GM13976 (cell line): ENCODE measurements at places on chromosomes 6 and 20.
A peak's percentile ranks its signal among the peaks of the same experiment; 100 is the strongest.

GRCh38 chr6:129785756-129786135 is 75.4 kb downstream of the TMEM244 start:
- DNase-seq, result no peak

DNA sequence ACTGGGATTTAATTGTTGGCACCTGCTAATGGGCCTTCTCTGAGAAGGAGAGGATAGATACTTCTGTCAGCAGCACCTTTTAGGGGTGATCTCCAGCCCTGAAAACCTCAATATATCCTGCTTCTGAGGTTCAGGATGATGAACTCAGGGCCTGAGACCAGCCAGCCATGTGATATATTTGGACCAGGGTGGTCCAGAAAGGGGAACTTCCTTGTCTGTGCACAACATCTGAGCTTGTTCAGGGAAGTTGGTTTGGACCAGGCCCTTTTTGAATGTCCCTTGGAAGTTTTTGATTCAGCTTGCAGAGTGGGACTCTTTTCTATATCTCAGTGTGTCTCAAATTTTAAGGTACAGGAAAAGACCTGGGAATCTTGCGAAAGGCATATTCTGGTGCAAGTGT is 85.8 kb downstream of the GFRA4 start:
- no peak for DNase-seq

GRCh38 chr6:144244688-144245087 is 40.4 kb upstream of the UTRN start:
- DNase-seq, result no peak

DNA sequence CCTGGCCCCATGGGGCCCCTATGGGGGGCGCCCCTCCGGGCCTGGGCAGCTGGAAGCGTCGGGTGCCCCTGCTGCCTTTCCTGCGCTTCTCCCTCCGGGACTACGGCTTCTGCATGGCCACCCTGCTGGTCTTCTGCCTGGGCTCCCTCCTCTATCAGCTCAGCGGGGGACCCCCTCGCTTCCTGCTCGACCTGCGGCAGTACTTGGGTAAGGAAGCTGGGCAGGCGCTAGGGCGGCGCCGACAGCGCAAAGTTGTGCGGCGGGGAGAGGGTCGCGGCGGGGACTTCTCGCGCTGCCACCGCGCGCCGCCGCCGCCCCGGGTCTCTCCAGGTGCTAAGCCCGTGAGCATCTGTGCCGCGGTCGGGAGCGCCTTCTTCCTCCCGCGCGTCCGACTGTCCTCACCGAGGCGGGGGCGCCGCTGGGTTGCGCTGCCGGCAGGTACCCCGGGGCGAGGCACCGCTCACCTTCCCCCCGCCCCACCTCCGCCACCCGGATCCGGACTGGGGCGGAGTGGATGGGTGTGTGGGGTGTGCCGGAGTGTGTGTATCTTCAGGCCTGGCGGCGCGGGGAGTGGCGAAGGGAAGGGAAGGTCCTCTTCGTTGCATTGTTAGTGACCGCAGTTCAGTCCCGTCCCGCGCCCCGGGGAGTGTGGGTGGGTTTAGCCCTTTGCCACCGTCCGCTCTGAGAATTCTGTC is 788 bp downstream of the UST start:
- peak; percentile 54 for DNase-seq

GRCh38 chr6:149293244-149293643 is 24.3 kb upstream of the TAB2 start:
- no peak for DNase-seq

DNA sequence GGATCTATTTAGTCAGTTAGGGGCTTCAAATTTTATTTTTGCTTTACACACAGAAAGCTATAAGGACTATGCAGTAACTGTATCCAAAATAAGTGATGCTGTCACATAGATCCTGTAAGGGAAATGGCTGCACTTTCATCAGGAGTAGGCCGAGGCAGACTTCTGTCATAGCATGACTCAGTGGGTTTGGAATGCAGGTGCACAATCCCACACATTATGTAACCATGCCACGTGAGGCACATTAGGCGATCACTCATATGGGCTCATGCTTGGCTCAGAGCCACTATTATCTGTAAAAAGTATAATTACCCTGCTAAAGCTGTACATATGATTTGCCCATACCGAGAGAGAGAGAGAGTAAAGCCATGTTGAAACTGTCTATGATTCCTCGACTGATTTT is 1189.4 kb upstream of the EYS start:
- DNase-seq, result no peak

- DNase-seq, result no peak
These were observed 36.4 kb upstream of the SYNJ2 start for GRCh38 chr6:157944983-157945931.

DNA sequence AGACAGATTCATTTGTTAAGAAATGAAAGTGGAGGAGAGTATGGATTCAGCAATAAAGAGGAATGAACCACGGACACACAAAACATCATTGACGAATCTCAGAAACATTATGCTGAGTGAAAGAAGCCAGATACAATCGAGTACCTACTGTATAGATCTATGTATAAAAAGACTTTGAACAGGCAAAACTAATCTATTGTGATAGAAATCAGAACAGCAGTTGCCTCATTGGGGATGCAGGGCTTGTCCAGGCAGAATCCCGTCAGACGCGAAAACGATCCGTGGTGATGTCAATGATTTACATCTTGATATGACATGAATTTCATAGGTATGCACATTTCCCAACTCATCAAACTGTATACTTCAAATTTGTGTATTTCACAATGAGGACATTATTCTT is 265.2 kb downstream of the CBLN4 start:
- no peak for DNase-seq

- DNase-seq, result no peak
These were observed 37.9 kb downstream of the NEDD9 start for GRCh38 chr6:11194356-11195218.

DNA sequence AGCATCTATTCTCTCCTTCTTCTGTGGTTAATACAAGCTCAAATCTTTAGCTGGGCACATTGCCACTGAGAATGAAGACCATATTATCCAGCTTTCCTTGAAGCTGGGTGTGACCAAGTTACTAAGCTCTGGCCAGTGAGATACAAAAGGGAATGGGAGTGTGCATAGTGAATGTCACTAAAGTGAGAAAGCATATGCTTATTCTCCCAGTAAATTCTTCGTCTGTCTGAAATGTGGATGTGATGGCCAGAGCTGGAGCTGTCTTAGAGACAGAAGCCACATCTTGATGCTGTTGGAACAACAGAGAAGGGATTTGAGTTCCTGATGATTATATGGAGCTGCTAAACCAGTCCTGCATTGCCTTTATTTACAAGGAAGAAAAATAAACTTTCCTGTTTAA is 60.1 kb downstream of the SESN1 start:
- DNase-seq, result no peak

GRCh38 chr6:5617179-5617578 is 355.9 kb downstream of the FARS2 start:
- DNase-seq, result no peak

- no peak for DNase-seq
These were observed 359.8 kb downstream of the ZFAND3 start for GRCh38 chr6:38179300-38179699.

GRCh38 chr20:49497398-49497669 is 14.9 kb upstream of the KCNB1 start:
- no peak for DNase-seq

DNA sequence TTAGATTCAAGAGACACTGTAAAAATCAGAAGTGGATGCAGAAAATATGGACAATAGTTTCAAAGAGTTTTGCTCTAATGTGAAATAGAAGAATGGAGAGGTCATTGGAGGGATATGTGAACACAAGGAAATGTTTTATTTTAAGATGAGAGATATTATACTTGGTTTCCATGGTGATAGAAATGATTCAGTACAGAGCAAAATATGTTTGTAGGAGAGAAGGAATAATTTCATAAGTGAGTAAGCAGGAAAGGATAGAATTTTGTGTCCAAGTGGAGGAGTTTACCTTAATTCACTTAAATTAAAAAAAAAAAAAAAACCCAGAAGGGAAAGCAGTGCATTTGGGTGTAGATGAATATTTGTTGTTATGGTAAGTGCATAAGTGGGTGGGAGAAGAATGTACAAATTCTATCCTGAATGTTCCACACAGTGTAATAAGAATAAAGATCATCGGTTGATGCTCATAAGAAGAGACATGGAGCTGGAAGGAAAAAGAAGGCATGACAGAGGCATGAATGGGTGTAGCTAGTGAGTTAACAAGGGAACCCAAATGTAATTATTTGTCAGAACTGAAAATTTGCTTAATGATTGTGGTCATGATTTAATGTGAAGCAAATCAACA is 688.9 kb upstream of the GJE1 start:
- no peak for DNase-seq
